ENCODE measurements at places on chromosomes 7 and 10. TPM values are rescaled to one million over a fixed set of nuclear protein-coding genes. Genes with fewer than 3 reads are reported as not detected.

GRCh38 chr10:71747551-71748523 is 25.5 kb downstream of the VSIR start:
- no peak for DNase-seq

GRCh38 chr7:107967420-107967819 is 35.5 kb downstream of the LAMB1 start:
- DNase-seq: no peak

DNA sequence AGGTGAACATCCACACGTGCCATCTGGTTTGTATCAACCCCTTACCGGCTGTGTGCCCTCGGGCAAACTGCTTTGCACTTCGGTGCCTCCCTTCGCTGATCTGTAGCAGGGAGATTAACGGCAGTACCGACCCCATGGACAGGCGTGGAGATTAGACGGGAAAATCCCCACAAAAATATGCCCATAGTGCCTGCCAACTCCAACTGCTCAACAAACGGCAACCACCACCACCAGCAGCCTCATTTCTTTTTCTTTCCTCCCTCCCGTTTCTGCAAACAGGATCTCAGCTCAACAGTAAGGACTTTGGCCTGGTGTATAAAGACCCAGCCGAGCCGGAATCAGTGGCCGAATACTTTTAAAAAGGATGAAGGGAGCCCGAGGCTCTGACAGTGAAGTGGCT is 31.0 kb downstream of the CHST15 start:
- no peak for DNase-seq

DNA sequence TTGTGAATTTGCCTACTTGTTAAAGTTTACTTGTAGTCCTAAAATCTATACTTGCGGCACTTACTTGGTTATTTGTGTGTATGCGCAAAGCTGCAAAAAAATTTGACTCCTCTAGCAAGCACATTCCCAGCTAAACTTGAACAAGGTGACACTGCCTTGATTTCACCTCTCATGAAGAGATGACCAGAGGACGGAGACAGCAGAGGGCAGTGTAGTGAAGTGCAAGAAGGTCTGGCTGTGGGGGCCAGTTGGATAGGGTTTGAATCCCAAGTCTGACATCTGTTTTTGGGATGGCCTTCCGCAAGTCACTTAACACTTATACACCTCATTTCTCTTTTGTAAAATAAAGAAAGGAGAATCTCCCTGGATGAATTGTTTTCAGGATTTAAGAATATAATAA is 15.7 kb downstream of the SLK start:
- no peak for DNase-seq

GRCh38 chr7:47393406-47393805 is 188.5 kb downstream of the TNS3 start:
- peak; percentile 78 for DNase-seq

- DNase-seq: no peak
Measured at GRCh38 chr7:42347616-42348015, 110.6 kb upstream of the GLI3 start.

DNA sequence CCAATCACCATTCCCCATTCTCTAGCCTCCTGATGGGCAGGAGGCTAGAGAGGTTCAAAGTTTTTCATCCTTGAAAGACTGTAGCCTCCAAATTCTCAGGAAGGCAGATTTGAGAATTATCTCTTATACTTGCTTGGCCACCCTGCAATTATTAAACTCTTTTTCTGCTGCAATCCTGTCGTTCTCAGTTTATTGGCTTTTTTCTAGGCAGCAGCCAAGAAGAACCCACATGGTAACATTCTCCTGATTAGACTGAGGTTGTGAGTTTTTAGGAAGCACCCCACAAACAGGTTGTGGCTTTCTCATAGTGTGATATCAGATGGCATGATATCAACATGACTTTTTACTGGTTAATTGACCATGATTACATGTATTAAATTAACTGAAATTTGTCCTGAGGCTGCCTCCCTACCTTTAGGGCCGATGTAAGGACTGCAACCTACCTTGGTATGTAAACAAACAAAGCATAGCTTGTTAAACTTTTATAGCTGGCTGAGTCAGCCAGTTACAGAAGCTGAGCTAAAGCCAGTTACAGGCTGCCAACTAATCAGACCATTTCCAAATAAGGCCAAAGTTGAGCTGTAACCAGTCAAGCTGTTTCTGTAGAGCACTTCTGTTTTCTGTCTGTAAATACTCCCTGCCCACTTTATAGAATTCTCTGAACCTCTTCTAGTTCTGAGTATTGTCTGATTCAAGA is 3.2 kb upstream of the ZNF248 start:
- no peak for DNase-seq

The PNLIPRP3 gene
- 30.7 TPM for total RNA-seq

The TFPI2 gene
- total RNA-seq: 0.46 TPM

The UTF1 gene
- not detected for total RNA-seq

The ZNF518A gene
- total RNA-seq: 7.6 TPM

Data from lower leg skin (tissue), 4 donors.